ENCODE measurements at places on chromosomes 7 and 10.
A peak's percentile ranks its signal among the peaks of the same experiment; 100 is the strongest.

- DNase-seq, result no peak
Measured at GRCh38 chr7:2295936-2296620, 18.2 kb downstream of the SNX8 start.

DNA sequence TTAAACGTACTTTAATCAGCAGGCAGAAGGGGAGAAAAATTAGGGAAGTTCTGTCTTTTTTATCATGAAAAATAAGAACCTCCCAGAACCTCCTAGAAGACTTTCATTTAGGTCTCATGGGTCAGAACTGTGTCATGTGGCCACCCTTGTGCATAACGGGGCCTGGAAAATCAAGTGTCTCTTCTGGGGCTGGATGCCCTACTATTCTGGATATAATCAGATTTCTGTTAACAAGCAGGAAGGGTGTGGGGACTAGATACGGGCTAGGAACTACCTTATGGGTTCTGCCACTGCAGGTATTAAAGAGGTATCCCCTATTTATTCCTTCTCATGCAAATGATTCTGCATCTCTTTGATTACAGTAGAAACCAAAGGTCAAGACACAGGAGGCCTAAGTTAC lies 14.1 kb downstream of the LANCL2 start:
- DNase-seq, result no peak

- DNase-seq, result no peak
Measured at GRCh38 chr10:119812684-119813083, 60.0 kb downstream of the MCMBP start.

GRCh38 chr10:113057948-113058522 lies 108.0 kb downstream of the TCF7L2 start:
- DNase-seq, result no peak

DNA sequence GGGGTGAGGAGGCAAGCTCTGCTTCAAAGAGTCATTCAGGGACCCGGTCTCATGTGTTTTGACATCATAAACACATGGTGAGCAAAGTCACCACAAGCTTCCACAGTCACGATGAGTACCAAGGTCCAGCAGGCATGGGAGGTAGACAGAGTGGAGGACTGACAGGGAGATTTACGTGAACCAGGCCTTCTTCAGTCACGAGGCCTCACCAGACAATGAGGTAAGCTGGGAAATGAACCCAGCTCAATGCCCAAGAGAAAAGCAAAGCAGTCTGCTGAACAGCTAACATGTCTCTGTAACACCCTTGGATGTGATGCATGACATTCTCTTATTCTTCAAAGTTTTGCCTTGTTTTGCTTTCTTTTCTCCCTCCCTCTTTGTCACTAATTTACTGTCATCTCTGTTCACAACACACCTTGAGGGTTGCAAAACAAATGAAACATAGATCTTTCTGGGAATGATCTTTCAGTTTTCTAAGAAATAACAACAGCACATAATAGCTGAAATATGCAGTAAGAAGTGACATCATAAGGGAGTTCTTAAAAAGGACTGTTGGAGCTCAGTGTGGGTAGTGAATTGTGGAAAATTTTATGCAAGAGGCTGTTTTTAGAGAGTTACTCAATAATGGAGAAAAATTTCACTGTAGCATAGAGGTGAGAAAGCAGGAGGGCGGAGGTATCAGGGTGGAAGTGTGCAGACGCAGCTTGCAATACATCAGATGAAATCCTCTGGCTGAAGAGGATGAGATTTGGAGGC lies 9.0 kb downstream of the PPP1R17 start:
- no peak for DNase-seq

- DNase-seq, result no peak
Measured at GRCh38 chr7:74138945-74139843, 35.0 kb upstream of the EIF4H start.

DNA sequence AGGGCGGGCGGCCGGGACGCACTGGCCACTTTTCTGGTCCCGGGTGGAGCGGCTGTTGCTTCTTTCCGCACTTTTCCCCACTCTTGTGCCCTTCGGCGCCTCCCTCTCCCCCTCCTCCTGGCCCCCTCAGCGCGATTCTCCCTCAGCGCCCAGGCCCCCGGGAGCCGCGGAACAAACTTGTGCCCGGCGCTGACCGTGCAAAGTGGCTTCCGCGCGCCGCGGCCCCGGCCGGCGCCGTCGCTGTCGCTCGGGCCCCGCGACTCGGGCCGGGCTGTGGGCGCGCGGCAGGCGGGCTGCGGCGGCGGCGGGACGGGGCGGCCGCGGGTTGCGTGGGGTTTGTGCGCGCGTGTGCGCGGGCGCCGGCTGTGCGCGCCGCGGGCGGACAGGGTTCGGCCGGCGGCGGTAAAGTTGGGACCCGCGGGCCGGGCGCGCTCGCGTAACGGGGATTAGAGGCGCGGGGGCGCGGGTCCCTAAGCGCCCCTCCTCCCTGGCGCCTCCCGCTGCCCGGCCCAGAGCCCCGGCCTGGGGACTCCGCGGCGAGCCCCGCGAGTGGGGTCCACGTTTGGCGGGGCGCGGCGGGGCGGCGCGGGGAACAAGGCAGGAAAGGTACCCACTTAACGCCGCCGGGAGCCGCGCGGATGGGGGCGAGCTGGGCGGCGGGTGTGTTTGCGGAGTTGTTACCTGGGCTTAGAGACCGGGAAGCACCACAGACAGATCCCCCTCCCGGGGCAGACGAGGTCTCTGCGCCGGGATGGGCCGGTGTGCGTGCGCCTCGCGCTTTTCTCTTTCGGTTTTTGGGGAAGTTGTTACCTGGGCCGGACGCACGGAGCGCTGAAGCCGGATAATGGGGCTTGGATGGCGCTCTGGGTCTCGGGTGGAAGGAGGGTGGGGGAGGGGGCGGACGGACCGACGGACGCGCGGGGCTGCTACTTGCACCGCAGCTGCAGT lies 860 bp downstream of the ZEB1 start:
- peak; percentile 28 for DNase-seq

DNA sequence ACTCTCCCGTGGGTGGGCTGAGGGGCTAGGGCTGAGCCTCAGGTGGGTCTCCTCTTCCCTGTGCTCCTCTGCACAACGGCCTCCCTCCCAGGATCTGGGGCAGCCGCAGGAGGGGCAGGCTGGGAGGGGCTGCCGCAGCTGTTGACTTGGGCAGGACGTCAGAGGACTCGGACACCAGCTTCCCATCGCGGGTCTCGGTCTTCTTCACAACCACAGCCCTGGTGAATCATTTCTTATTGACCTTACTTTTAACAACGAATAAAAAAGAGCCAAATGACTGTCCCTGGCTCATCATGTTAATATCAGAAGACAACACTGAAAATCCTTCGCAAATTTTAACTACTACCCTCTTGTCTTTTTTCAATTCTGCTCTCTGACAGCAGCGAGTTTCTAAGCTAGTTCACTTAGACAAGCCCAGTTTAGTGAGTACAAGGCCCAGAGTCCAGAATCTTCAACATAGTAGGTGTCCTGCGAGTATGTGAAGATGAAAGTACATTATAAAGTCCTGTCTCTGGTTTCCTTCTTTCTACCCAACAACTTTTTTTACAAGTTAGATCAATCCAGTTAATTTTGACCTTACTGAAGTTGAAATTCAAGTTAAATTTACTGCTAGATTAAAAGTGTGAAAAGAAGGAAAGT lies 32.4 kb downstream of the CTNNA3 start:
- no peak for DNase-seq

GRCh38 chr10:110833941-110834628 lies 37.6 kb upstream of the PDCD4 start:
- DNase-seq, result no peak

GRCh38 chr7:112638675-112639400 lies 151.4 kb downstream of the TMEM168 start:
- DNase-seq, result no peak
